Left lung (tissue), 14 donors: ENCODE measurements at places on chromosomes 2 and 18.

- H3K4me1 ChIP-seq = no peaks in the 10 kb centered on the region
- no peak overlapping the region for H3K27ac ChIP-seq
- peaks cover 80% of the 10 kb centered on the region for H3K36me3 ChIP-seq
Observed at GRCh38 chr2:69335311-69335710, 51.7 kb downstream of the GFPT1 start.

- H3K27ac ChIP-seq = no peak overlapping the region
- DNase-seq = no peak
- H3K27me3 ChIP-seq = no peaks in the 10 kb centered on the region
- H3K4me1 ChIP-seq = no peaks in the 10 kb centered on the region
- H3K4me3 ChIP-seq = no peak overlapping the region
- H3K36me3 ChIP-seq = no peaks in the 10 kb centered on the region
Observed at GRCh38 chr2:187310701-187311100, 137.4 kb downstream of the CALCRL start.

- H3K4me1 ChIP-seq = peaks cover 4% of the 10 kb centered on the region
- H3K4me3 ChIP-seq = no peak overlapping the region
Observed at GRCh38 chr2:28809927-28810326, 707 bp upstream of the SPDYA start.

DNA sequence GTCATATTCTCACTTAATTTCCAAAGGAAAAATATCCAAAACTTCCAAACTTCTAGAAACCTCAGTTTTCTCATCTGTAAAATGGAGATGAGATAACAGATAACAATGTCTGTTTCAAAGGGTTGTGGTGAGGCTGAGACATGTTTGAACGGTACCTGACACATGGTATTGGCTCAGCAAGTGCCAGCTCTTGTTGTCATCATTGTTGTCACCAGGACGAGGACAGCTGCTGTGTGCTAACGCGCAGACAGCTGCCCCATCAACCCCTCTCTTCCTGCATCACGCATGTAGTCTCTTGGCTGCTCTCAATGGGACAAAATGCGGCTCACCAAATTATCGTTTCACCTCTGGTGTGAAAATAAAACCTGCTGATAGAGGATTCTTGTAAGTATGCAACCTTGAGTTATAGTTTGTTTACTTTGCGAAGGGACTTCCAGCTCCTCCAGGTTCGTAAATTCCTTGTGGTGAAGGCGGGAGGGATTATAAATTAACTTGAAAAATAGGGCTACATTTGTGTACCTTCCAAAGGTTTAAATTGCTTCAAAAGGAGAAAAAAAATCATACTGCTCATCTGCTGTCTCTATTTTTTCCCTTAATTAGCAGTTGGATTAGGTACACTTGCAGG lies 605.4 kb downstream of the BCL11A start:
- no peak for DNase-seq
- H3K4me3 ChIP-seq = no peak overlapping the region
- H3K4me1 ChIP-seq = no peaks in the 10 kb centered on the region
